Activated T-helper 9 cell treated with anti-CD3 and anti-CD28 coated beads, Interleukin-2, amount 50 U/mL, for 16 hours (primary cell): ENCODE measurements at places on chromosomes 3 and 15.

DNA sequence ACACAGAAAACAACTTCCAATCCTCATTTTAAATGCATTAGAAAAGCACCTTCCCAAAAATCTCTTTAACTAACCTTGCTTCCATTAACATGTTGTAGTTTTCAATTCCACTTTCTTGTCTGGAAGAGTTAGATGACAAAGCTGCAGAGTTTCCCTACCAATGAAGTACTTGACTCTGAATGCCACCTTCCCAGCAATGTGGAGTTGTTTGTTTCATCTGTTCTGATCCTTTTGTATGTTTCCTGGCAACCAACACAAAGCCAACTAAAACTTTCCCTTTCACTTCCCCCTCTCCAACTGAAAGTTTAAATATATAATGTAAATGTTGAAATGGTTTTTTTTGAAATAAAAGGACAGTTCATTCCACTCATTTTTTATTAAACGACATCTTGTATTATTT lies at the start of gene WDR49:
TSS of gene WDR49 (minus strand) at position 183 of the 400 bp plus-strand sequence. CDS start 517 bp downstream, outside the sequence.
- no peak for DNase-seq

- DNase-seq = no peak
These were observed 80.9 kb upstream of the RPL32 start for GRCh38 chr3:12922306-12922705.

- DNase-seq = no peak
These were observed 25.6 kb upstream of the RHO start for GRCh38 chr3:129502641-129503408.

DNA sequence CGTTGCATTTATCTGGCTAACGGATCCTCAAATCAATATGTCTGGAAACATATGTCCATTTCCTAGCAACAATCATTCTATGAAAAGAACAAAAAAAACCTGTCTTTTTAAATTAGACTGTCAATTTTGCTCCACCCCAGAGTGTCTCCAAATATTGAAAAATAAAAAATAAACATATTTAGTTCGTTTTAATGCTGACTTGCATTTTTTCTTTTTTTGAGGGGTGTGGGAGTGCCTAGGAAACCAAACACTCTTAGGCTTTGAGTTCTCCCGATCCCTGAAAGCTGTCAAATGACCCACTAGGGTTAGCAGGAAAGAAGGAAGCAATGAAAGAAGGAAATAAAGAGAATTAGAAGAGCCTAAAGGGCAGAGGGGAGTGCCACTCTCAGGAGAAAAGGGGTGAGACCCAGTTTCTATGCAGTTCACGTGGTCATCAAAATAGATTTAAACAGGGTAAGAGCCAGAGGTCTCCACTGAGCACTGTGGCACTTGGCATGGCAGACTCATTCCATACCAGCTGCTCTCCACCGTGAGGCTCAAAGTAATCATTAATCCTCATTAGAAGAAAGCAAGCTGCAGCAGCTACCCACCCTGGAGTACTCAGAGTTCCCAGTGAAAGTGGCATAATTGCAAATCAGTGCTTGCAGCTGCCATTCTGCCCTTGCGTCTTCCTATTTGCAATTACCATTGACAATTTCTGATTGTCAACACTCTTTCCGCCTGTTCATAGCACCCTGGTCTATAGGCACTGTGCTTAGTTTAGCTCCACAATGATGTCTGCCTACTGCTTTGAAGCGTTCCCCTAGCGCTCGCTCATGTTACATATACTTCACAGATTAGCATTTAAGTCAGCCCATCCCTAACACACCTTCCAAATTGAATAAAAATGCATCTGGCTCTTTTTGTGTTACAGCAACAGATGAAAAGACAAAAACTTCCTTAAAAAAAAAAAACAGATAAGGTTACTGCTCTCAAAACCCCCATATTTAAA lies 32.3 kb downstream of the PDZRN3 start:
- DNase-seq = no peak

- DNase-seq = no peak
These were observed 6.9 kb upstream of the NME9 start for GRCh38 chr3:138336454-138336999.

DNA sequence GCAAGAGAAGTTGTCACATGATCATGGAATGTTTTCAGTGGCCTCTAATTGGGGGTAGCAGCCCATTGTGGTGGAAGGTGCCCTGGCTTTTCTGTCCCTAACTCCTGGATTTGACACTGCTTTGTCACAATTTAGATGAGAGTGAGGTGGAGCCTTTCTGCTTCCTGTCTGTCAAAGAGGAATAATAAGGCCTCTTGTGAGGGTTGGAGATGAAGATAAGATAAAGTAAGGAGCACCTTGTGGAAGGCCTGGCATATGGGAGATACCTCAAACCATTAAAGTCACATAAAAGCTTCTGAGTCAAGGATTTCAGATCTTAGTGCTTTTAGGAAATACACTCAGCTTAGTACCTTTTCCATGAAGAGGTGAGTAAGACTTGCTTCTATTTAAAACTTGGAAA lies 172.6 kb upstream of the FAM3D start:
- no peak for DNase-seq

DNA sequence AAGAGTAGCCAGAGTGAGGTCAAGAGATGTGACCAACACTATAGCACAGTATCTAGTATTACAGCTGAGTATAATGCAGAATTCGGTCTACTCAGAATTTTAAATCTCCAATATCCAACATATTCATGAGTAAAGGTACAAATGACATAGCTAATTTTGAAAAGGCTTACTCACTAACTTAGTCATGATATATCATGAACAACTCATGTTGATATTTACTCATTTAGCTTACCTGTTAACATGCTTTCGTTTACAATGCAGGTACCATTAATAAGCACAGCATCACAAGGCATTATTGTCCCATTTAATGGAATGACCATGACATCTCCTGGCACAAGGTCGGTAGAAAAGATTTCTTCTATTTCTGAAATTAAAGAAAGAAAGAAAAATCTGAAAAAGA lies 36.9 kb downstream of the ATP13A3 start:
- no peak for DNase-seq

- DNase-seq = no peak
These were observed 149.7 kb downstream of the AKAP13 start for GRCh38 chr15:85530079-85530478.

DNA sequence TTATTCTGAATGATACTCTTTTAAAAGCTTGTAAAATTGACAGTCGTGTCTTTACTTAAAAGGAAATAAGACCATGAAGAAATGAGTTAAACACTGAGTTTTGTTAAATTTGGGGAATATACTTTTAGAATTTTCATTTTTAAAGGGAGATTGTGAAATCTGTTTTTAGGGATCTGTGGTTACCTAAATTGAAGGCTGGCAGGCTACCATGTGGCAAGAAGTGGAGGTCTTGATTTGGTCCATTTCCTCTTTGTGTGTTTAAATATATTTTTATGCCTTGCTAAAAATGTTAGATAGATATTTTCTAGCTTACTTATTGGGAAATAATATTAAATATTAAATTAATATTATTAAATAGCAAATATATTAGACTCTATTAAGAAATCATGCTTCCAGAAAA lies 36.6 kb upstream of the SLC22A13 start:
- no peak for DNase-seq

DNA sequence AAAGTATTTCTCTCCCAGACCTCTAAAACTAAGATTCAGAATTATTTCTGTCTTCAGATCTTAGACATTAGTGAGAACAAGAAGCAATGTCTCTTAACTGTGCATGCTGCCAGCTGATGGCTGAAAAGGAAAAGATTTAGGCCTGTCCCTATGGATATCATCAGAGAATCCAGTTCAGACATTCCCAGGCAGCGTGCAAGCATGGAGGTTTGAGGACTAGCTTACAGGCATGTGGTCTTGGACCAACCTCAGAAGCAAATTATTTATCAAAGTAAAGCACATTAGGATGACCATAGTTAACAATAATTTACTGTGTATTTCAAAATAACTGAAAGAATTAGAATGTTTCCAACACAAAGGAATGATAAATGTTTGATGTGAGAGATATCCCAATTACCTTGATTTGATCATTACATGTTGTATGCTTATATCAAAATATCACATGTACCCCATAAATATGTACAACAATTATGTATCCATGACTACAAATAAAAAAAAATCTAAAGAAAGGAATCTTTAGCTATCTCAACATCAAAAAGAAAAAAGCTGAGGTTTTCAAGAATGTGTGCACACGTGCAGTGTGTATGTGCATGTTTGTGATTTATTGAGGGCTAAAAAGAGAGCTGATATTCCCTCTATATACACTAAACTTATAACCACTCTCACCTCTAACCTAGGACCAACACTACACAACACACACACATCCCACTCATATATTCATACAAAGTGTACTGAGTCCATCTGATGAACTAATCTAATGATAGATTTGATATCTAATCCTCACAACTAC lies 108.9 kb upstream of the THBS1 start:
- no peak for DNase-seq

- DNase-seq = no peak
These were observed 14.2 kb downstream of the ARHGAP31 start for GRCh38 chr3:119308355-119308754.

GRCh38 chr15:99432271-99433025 lies 133.3 kb upstream of the MEF2A start:
- DNase-seq = no peak

DNA sequence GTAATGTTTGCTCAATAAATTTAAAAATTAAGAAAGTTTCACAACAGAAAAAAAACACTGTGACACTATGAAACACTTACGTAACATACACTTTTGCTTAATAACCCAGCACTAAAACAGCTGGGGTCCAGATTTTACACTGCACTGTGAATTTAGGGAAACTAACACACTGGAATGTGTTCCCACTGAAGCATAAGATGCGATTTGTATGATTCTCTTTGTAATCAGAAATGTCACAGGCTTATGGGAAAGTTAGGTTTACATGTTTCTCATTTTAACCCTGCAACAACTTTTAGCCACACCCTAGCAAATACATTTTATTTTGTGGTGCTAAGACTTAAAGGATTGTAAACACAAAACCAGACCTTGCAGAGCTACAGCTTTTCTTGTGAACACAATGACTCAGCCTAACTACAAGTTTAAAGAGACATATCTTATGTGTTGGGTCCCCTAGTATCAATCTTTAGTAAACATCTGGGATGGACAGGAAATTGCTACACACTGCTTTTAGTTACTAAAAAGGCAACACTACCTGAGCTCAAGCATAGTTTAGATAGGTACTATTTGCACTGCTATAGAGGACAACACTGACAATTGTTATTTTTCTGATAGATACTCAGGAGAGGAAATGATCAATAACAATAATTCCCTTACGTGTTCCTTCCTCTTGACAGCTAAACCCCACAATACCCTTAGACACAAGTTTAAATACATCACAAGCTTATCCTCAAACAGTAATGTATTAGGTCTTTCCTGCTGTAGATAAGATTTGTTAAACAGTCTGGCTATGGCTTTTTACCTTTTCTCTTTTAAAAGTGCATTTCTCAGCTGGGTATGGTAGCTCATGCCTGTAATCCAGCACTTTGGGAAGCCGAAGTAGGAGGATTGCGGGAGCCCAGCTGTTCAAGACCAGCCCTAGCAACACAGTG lies 3.8 kb downstream of the PLD1 start:
- DNase-seq = no peak

DNA sequence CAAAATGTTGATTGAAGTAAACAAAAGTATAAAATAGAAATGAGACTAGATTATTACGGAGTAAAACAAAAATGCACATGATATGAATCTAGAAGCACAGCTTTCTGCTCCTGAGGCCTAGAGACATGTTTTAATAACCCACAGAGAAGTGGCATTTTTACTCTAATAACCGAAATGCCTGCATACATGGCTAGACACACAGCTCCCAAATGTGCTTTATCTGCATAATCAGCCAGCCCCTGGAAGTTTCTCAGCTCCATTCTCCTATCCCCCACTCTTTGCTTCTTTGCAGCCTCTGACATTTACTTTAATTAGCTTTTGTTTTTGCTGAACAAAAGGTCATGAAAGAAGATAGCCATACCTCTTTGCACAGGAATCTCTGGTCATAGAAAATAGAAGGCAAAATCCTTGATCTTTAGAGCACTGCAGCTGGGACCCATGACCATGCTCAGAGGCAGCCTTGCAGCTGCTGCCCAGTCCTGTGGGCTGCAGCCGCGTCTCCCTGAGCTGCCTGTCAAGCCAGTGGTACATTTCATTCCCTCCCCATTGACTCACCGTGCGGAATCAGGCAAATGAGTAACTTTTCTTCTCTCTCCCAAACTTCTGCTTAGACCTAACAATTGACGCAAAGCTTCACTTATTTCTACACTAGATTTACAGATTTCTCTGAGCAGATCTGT lies at the start of gene VEPH1:
TSS of gene VEPH1 (minus strand) at position 501 of the 680 bp plus-strand sequence. CDS start 8,067 bp downstream, outside the sequence.
- no peak for DNase-seq

- DNase-seq = no peak
These were observed 63.9 kb downstream of the ADCY5 start for GRCh38 chr3:123385001-123385401.

GRCh38 chr15:43440721-43441281 lies 52.2 kb downstream of the TP53BP1 start:
- DNase-seq = no peak

- no peak for DNase-seq
These were observed 37.3 kb downstream of the TLE3 start for GRCh38 chr15:70060214-70060992.

- DNase-seq = no peak
These were observed 160.0 kb downstream of the NAALADL2 start for GRCh38 chr3:175018946-175019727.

- DNase-seq = no peak
These were observed 432.4 kb upstream of the ATP10A start for GRCh38 chr15:26295336-26296085.

DNA sequence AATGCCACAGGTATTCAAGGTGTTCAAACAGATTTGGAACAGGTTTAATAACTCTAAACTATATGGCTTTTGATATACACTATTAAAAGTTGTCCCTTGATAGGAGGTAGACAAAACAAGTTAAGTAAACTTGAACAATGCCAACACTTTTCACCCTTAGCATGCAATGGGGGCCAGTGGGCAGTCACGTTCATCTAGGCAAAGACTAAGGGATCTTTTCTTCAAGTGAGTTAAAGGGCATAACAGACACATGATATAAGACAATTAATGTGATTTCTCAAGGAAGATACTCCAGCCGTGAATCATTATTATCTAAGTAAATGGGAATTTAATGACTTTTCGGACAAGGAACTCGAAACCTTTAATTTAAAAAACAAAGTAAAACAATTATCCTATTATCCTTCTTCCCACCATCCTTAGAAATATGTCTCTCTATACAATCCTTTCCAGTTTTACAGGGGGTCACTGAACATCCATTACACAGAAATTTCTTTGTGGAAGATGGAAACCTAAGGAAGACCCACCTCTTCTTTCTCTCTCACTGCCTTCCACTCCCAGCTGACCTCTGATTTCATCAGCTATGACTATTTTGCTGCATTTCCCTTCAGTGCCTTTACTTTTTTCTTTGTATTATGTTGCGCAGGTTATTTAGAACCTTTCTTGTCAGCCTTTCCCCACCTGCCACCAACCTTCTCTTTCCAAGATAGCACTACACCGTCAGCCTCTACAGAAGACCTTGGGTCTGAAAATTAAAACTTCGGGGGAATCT lies 1.5 kb downstream of the CLDN1 start:
- no peak for DNase-seq

GRCh38 chr3:24290596-24290995 lies 204.1 kb downstream of the THRB start:
- no peak for DNase-seq
